ENCODE measurements at places on chromosomes 4 and X.
A peak's percentile ranks its signal among the peaks of the same experiment; 100 is the strongest.

GRCh38 chr4:17134100-17134499 lies 235.7 kb upstream of the LDB2 start:
- DNase-seq: no peak

DNA sequence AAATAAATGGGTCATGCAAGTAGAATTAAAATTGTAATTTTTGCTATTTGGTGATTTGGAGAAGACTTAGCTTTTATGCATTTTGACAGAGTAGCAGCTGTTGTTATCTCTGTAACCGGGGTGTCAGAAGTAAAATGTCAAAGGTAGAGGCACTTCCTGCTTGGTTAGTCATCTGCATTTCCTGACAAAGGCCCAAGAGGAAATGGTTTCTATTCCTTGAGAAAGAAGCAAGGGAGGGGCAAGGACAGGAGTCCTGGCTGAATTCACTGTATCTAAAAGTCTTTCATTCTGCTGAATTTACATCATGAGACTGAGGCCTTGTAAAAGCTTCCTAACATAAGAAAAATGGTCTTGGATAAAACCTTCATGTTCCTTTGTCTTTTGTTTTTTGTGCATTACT lies 550.9 kb upstream of the BOD1L1 start:
- DNase-seq: peak; percentile 7

DNA sequence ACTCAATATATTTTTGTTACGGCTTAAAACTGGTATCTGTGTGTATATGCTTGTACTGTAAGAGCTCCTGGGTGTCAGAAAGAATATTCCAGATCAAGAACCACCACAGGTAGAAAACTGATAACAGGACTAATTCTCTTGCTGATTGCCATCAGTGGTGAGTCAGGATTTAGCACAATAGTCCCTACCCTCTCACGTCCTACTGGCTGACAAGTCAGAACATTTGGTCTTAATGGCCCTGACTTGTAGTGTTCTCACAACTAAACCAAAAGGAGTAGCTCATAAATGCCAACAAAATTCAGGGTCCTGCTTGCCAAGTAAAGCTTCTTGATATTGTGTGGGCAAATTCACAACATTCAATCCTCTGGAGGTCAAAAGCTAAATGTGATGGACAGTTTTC lies 105.2 kb upstream of the MAB21L2 start:
- no peak for DNase-seq

- DNase-seq: no peak
These were observed 99.3 kb upstream of the TLR3 start for GRCh38 chr4:185969657-185970056.

DNA sequence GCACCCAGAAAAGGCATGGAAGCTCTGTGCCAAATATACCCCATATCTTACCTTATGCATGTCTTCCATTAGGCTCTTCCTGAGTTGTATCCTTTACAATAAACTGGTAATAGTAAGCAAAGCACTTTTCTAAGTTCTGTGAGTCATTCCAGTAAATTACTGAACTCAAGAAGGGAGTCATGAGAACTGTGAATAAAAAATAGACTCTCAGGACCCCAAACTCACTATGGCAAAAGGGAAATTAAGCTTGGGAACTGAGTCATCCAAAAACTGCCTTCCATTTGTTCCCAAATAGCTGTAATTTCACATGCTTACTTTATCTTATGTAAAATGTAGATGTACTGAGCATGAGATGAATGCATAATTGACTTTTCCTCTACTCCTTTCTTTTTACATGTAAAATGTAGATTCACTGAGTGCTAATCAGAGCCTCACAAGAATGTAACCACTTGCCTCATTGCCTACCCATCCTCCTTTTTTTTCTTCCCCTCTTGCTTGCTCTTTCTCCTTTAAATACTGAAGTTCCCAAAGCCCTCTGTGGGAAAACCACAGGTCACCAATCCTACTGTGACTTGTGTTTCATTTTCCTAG lies 8.1 kb downstream of the TCEAL3 start:
- DNase-seq: no peak

- DNase-seq: no peak
These were observed 298.3 kb downstream of the HS3ST1 start for GRCh38 chr4:11130195-11130970.

- peak; percentile 1 for DNase-seq
These were observed 258.1 kb upstream of the NEIL3 start for GRCh38 chr4:177051473-177052060.

DNA sequence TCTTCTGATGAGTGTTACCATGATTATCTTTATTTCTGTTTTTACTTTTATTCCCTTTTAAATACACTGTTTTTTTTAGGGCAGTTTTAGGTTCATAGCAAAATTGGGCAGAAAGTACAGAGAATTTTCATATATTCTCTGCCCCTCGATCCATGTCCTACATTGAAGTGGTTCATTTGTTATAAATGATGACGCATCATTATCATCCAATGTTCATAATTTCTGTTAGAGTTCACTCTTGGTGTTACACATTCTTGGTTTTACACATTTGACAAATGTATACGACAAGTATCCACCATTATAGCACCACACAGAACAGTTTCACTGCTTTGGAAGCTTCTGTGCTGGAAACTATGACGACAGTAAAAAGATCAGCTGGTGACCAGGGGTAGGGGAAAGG lies 578.1 kb upstream of the AADAT start:
- no peak for DNase-seq

GRCh38 chr4:154009191-154009590 lies 220.3 kb upstream of the SFRP2 start:
- no peak for DNase-seq

- no peak for DNase-seq
These were observed 88.4 kb downstream of the PPP3CA start for GRCh38 chr4:101258883-101259282.

GRCh38 chr4:176791591-176792325 lies 964 bp downstream of the VEGFC start:
- DNase-seq: no peak

- DNase-seq: no peak
These were observed 13.4 kb downstream of the CTBP1 start for GRCh38 chr4:1235381-1236102.

DNA sequence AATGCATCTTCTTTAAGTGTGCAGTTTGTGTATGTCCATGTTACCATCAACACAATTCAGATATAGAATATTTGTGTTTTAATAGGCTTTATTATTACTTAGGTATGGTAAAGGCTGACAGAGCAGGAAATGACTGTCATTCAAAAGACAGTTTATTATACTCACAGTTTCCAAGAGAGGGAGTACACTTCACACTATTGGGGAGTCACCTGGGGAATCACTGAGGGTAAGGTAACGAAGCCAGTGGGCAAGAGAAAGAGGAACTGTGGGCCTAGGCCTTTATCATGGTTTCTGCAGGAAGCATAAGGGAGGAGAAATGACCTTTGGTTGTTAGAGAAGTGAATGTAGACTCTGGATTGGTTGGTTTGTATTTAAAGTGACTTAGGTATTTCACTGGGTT lies 235.1 kb upstream of the HCCS start:
- no peak for DNase-seq

DNA sequence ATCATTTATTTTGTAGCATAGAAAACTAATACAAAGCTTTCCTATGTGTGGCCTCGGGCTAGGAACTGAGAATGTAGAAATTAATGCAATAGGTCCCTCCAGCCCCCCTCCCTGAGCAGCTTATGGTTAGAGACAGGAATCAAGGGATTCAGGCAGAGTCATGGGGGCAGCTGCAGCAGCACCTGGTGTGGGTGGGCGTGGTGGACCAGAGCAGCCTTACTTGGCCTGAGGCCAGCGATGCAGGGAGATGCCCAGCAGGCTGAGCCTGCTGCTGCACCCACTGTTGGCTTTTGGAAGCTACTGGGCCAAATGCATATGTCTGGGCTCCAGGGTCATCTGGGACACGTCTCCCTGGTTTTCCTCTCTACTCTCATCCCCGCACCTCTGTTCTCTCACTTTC lies 74.0 kb downstream of the STK32B start:
- DNase-seq: no peak

GRCh38 chr4:6390356-6390755 lies 82.1 kb downstream of the PPP2R2C start:
- DNase-seq: no peak

GRCh38 chr4:66604192-66604591 lies 933.9 kb upstream of the EPHA5 start:
- DNase-seq: no peak

- DNase-seq: no peak
These were observed 4.5 kb downstream of the RAB9A start for GRCh38 chrX:13693341-13693961.

DNA sequence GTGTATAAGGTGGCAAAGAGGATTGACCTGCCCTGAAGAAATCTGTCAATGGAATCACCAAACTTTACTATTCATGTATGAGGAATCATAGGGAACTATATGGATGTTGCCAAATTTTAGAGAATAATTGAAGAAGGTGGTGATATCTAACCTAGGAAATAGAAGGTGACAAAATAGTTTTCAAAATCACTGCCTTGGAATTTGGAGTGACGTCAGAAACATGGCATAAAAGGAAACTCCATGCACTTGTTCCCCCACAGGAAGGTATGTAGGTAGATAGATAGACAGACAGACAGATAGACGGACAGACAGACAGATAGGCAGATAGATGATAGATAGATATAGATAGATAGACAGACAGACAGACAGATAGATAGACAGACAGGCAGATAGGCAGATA lies 793.9 kb upstream of the AMOT start:
- DNase-seq: no peak

DNA sequence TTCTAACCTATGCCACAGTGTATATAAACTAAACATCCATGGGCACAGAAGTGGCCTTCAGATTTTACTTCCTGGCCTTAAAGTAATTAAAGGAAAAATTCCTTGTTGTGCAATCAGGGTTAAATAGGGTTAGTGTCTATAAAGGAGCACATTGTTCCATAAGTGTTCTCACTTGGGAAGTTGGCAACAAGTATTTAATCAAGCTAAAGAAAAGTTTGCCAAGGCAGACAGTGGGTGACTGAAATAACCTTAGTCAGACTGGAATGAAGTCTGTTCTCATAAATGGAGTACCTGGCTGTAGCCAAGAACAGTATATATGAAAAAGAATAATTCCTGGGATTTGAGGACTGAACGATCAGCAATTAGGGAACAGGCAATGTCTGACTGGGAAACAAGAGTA lies 213.6 kb downstream of the HTR2C start:
- no peak for DNase-seq

GRCh38 chr4:29541757-29542156 lies 1178.4 kb upstream of the PCDH7 start:
- no peak for DNase-seq

DNA sequence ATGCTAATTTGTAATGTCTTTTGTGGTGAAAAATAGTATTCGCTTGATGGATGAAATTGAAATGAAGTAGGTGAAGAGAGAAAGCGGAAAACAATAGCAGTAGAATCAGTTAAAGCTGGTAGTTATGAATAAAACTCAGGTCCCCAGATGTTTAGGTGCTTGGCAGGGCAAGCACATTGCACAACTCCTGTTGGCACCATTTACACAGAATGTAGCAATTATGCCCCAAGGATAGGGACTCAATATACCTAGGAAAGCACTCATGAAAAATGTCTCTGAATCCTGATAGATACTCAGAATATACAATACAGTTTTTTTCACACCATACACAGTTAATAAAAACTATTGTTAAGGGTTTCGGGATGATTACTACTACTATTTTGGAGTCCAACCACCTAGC lies 26.5 kb upstream of the GRIA3 start:
- DNase-seq: no peak

- DNase-seq: no peak
These were observed 259.7 kb downstream of the PPARGC1A start for GRCh38 chr4:23630110-23630509.

- peak; percentile 35 for DNase-seq
These were observed 498 bp downstream of the RBMX start for GRCh38 chrX:136880003-136880451.

DNA sequence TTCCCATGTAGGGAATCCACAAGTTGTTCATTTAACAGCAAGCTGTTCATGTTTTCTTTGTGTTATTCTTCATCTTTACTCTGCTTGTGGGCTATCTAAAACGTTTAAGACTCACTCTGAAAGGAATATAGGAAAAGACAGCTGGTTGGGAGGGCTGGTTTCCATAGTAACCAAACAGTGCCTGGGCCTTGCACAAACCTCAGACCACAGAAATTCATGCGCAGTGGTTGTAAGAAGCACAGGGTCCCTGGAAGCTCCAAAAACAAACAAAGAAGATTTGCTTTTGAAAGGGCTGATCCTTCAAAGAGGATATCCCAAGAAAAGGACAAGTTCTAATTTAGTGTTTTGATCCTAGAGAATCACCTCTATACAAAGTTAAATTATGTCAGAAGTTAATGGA lies 7.8 kb downstream of the SERTM2 start:
- DNase-seq: no peak

GRCh38 chr4:165597581-165598480 lies 219.0 kb downstream of the CPE start:
- no peak for DNase-seq

DNA sequence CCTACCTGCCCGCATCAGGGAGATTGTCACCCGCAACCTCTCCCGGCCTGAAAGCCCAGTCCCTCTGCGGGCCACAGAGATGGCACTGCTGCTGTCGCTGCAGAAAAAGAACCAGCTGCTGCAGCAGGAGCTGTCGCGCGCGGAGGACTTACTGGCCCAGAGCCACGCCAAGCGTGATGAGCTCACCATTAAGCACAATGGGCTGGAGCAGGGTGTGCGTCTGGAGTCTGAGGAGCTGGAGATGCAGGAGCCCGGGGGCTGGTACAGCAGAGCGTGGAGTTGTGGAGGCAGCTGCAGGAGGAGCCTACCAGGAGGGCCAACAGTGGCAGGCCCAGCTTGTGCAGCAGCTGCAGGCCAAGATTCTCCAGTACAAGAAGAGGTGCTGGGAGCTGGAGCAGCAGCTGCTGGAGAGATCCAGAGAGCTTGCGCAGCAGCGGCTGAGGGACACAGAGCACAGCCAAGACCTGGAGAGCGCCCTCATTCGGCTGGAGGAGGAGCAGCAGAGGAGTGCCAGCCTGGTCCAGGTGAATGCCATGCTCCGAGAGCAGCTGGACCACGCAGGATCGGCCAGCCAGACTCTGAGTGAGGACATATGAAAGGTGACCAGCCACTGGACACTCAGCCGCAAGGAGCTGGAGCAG lies 11.3 kb downstream of the SMIM10L2A start:
- DNase-seq: no peak

GRCh38 chr4:143391895-143392294 lies 55.2 kb downstream of the GAB1 start:
- DNase-seq: no peak

Data from CD4-positive, alpha-beta T cell treated with Interleukin-6 at 100 ng/mL for 8 hours (primary cell).